ENCODE measurements at places on chromosomes 1 and 21.

- no peak for DNase-seq
These were observed 494 bp downstream of the NT5C1A start for GRCh38 chr1:39671433-39671792.

GRCh38 chr1:42272920-42273319 is 62.1 kb downstream of the FOXJ3 start:
- no peak for DNase-seq

GRCh38 chr1:156376958-156377919 is 8.2 kb downstream of the RHBG start:
- DNase-seq: no peak

- DNase-seq: no peak
These were observed 30.5 kb downstream of the C1orf216 start for GRCh38 chr1:35688161-35688560.

GRCh38 chr1:165828669-165829329 is 1.4 kb downstream of the UCK2 start:
- DNase-seq: no peak

GRCh38 chr1:49048188-49048587 is 271.5 kb upstream of the BEND5 start:
- DNase-seq: no peak

DNA sequence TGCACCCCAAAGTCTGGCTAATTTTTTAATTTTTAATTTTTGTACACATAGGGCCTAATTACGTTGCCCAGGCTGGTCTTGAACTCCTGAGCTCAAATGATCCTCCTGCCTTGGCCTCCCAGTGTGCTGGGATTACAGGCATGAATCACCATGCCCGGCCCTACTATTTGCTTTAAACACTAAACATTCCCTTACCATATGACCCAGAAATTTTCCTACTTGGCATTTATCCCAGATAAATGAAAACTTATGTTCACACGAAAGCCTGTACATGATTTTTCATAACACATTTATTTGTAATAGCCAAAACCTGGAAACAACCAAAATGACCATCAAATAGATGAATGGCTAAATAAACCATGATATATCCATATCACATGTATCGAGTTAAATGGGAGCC is 35.8 kb downstream of the NDUFS5 start:
- DNase-seq: no peak

- peak; percentile 55 for DNase-seq
These were observed 30.7 kb downstream of the EIF2D start for GRCh38 chr1:206581571-206581981.

DNA sequence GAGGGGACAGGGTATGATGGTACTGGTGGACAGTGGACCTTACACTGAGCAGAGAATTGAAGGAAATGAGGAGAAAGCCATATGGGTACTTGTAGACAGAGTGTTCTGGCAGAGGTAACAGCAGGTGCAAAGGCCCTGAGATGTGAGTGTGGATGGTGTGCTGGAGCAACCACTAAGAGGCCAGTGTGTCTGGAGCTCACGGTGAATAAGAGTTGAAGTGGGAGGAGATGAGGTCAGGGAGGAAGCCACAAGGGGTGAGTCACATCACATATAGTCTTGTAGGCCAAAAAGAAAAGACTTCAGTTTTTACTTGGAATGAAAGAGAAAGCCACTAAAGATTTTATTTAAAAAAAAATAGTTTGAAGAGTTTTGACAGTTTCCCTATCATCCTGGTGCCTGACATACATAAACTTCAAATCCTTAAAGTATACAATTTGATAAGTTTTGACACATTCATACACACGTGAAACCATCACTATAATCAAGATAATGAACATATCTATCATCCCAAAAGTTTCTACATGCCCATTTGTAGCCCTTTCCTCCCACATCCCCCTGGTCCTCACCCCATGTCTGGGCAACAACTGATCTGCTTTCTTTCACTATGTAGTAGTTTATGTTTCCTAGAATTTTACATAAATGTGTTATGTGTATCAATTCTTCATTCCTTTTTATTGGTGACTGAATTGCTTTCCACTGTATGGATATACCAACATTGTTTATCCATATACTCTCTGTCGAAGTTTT is 148.4 kb downstream of the GPATCH2 start:
- DNase-seq: no peak

- no peak for DNase-seq
These were observed 146.1 kb upstream of the RUNX1 start for GRCh38 chr21:35195232-35195631.

DNA sequence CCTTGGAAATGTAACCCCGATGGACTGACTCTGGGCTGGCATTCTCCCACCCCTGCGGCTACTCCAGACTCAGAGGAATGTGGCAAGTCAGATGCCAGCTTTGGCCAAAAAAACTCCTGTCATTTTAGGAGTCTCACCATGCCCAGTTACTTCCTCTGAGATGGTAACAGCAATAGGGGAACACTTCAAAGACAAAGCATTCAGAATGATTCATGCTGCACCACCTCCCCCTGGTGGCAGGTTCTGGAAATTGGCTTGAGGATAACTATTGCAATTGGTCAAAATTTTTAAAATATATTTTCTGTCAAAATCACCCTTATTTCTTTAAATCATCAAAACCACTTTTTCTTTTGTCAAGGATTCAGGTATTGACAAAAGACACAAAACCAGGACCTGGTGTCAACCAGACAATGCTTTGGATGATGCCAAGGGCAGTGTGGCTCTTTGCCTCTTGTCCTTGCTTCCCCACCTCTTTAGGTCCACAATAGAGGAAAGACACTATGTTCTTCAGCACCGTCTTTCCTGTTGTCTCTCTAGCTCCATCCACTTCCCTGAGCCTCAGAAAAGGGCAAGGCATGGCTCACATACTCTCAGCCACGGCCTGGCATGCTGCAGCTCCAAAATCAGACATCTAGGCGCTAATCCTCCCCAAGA is 9.9 kb upstream of the CDCA8 start:
- DNase-seq: peak; percentile 57

GRCh38 chr1:246508897-246509688 is 2.0 kb upstream of the SMYD3 start:
- no peak for DNase-seq

DNA sequence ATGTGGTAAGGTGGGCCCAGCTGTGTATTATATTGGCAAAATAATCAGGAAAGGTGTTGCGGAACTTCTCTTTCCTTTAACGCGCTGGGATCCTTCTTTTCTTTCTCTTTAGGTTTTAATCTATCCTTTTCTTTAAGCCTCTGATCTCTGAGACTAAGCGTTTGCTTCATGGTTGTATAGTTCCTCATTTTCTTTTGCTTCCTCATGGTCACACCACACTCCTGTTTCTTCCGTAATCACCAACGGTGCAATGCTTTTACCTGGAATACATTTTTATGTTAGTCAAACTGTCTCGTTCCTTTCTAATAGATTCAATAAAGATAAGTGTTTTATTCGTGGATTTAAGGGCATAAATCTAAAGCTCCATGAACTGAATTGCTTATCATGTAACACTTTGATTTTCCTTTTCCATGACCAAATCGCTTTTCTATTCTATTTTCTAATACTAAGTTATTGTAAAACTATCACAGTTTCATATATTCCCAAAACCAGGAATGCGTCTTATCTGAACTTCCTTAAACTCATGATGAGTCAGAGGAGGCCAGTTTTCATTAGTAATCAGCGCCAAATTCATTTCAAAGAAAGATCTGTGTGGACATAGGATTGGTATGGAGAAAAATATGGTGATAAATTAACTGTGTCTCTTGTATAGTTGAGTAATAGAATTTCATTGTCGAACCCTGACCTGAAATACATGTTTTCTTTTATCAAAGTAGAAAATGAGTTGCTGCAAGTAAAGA is 12.2 kb downstream of the SDCCAG8 start:
- no peak for DNase-seq

- no peak for DNase-seq
These were observed 19.0 kb upstream of the IFNLR1 start for GRCh38 chr1:24206083-24206464.

DNA sequence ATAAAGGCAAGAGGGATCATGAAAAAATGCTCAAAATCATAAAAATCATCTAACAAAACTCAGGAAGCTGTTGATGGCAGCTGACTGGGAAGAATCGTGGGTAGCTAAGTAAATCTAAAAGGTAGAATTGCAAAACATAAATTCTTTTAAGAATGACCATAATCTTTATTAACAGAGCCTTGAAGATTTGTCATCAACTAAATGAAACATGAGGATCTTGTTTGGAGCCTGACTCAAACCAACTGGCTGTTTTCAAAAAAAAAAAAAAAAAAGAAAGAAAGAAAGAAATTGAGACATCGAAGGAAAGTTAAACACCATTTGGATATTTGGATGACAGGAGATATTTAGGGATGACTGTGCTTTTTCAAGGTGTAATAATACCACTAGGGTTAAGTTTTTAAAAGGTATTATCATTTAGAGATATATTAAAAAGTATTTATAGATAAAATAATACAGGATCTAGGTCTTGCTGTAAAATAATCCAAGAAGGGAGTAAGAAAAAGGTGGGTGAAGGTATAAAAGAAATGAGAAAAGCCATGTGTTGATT is 48.6 kb downstream of the CD34 start:
- no peak for DNase-seq

GRCh38 chr1:64196074-64196870 is 7.2 kb upstream of the UBE2U start:
- no peak for DNase-seq

DNA sequence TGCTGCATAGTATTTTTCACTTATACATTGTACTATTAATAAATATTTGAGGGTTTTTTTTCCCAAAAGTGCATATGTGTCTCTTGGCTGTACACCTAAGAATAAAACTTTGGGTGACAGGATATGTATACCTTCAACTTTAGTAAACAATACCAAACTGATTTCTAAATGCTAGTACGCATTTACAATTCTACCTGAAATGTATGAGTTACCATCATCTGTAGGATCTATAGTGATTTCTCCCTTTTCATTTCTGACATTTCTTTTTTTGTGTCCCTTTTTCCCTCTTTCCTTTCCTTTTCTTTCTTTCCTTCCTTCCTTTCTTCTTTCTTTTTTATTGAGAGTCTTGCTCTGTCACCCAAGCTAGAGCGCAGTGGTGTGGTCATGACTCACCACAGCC is 16.7 kb upstream of the BMP8B start:
- no peak for DNase-seq

- no peak for DNase-seq
These were observed 2.9 kb downstream of the CD164L2 start for GRCh38 chr1:27380224-27380623.

DNA sequence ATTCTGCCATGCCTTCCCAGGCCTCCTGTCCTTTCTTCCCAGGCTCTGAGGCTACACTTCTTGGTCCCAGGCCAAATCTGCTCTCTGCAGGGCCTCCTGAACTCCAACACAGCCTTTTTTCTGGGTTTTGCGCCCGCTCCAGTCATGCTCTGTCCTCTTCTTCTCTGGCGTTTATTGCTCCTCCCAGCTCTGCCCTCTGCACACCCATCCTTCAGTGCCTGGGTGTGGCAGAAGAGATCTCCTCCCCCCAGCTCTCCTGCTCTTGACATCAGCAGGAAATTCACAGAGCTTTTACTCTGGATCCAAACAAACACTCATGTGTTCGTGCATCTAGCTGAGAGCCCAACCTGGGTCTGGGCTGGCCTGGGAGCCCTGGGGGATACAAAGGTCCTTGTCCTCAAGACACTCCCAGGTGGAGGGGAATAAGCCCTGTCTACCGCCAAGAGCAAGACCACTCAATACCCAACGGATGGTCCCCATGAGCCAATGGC is 22.9 kb upstream of the EPS8L3 start:
- no peak for DNase-seq

GRCh38 chr1:209884665-209885117 is 53.3 kb upstream of the SYT14 start:
- no peak for DNase-seq

- no peak for DNase-seq
These were observed 67.9 kb downstream of the NOS1AP start for GRCh38 chr1:162137179-162137960.

DNA sequence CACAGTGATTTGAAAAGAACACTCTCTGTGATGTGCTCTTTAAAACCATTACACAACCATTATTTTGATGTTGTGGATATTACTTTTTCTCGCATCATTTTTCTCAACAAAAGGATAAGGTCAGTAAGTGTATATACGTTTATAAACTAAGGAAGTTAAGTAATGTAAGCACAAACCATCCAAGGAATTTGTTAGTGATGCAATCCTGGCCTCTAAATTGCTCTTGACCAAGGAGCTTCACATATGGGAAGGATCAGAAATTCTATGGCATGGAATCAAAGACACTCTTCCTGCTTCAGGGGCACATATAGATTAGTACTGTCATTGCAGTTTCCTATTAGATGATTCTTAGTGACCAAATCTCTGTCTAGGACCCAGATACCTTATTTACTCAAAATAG is 3.6 kb upstream of the PPP2R5A start:
- DNase-seq: no peak

GRCh38 chr1:53310847-53311681 is 16.8 kb downstream of the LRP8 start:
- no peak for DNase-seq

DNA sequence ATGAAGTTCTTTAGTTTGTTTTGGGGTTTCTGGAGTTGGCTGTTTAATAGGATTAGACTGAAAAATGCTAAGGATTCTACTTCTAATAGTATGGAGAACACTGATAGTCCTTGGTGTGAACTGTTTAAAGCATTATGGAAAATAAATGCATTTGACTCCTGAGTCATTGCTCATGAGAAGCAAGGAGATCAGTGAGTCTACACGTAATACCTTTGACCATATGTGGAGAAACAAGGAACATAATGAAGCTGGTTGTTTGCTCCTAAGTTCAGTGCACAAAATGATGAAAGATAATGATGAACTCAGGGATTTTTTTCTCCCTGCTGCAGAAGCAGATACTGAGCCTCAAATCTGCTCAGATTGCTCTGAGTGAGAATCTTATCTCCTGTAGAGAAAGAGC is 158.9 kb upstream of the COL11A1 start:
- no peak for DNase-seq

GRCh38 chr1:86552376-86552775 is 5.5 kb downstream of the CLCA4 start:
- no peak for DNase-seq

GRCh38 chr1:7208647-7209180 is 423.5 kb downstream of the CAMTA1 start:
- no peak for DNase-seq

- DNase-seq: no peak
These were observed 43.1 kb downstream of the FOXO6 start for GRCh38 chr1:41404308-41404761.

DNA sequence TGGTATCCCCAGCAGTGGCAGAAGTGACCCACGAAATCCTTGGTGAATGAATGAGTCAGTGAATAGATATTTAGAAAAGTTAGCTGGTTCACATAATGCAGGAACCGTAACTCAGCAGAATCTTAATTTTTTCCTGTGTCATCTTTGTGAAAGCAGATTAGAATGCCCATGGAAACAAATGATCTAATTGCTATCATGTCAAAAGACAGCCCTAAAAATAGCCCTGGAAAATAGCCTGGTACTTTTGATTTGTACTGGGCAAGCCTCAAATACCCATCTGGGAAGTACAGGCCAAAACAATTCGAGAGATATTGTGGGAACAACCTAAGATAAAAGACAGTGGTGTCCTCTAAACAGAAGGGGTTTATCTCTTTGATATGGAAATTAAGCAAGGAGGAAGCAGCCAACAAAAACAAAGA is 21.1 kb downstream of the FYB2 start:
- DNase-seq: no peak
